COR-L47 (cell line): ENCODE measurements at places on chromosomes 2 and 18.

DNA sequence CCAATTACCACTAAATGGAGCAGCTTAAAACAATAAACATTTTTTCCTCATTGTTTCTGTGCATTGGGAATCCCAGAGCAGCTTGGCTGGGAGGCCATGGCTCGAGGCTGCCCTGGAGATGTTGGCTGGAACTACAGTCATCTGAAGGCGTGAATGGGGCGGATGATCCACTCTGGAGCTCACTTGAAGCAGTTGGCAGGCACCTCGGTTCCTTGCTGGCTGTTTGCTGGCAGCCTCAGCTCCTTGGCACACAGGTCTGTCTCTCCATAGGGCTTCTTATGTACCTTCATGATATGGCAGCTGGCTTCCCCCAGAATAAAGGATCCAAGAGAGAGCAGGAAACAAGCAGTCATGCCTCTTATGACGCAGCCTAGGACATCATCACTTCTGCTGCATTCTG is 227.0 kb upstream of the COPS8 start:
- DNase-seq: no peak

- no peak for DNase-seq
These were observed 184.2 kb downstream of the PIEZO2 start for GRCh38 chr18:10965119-10965518.

DNA sequence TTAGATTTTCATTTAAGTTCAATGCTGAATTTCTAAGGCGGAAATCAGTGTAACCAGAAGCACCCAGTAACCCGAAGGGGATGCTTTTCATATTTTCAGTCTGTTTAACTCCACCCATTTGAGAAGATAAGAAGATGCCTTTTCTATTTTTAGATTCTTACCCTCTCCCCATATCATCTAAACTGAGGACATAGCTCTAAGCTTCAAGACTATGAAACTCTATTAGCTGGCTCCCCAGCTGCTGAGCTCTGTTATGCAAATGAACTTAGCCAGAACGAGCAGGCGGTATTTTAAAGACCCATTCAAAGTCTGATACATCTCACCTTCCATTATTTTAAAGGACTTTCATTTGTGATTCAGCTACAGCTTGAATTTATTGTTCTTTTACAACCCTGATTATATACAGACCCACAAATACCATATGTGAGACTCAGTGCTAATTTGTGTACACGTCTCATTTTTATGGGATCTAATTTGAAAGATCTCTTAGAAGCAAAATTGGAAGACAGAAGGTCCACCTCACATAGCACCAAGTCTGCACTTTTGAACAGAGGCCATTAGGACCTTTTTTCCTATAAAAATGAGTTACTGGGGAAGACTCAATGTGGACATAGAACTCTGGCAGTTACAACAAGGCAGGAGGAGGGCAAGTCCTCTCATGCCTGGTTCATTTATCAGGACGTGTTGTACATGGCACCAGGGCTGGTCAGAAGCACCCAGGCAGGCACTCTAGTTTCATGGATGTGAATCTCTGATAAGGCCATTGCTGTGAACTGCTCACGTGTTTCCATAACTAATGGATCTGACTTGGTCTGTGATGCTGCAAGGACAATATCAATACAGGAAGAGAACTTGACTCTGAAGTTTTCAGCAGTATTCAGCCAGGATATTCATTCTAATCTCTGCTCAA is 16.3 kb downstream of the CDC42EP3 start:
- DNase-seq: no peak

DNA sequence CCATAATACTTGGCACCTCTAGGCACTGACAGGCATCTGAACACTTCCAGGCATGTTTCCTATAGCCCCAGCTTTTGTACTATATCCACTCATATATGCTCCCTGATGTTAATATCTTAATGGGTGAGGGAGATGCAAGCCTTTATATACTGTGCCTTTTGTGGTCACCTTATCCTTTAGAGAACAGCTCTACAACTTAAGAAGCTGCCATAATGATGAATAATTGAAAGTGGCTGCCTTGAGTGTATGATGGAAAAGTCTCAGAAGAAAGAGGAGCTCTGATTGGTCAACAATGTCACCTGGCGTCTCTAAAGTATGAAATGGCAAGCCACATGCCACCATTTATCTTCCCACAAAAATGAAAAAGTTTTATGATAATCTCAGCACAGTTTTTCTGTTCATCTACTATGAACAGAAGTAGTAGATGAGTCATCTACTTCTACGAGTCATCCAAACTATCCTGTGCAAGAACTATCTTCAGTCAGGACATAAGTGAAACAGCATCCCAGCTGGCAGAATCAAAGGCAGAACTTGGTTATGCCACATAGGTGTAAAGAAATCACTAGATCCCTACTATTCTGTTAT is 997.9 kb upstream of the CELF4 start:
- no peak for DNase-seq

- no peak for DNase-seq
These were observed 329.3 kb downstream of the TXNL1 start for GRCh38 chr18:56309104-56309503.

DNA sequence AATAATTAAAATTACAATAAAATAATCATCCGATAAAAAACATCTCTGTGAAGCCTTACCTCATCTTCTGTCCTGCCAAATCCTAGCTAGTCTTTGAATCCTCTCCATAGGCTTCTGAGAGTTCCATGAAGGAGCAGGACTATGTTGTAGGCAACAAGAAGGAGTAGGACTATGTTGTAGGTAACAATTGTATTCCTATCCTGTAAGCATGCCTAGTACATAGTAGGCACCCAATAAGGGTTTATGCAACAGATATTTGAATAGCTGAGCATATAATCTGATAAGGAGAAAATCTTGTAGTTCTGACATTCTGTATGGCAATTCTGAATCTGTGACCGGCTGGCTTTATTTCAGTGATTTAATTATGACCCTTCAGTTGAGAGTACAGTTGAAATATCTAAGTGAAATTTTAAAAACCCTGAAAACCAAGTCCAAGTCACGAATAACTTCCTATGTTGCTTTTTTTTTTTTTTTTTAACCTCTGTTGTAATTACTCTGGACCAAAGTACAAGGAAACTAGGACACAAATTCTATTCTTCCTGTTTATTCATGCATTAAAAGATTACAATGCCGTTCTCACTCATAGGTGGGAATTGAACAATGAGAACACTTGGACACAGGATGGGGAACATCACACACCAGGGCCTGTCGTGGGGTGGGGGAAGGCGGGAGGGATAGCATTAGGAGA is 27.8 kb downstream of the VWA3B start:
- peak; percentile 22 for DNase-seq

- DNase-seq: no peak
These were observed 102.2 kb upstream of the CELF4 start for GRCh38 chr18:37667836-37668235.

- DNase-seq: no peak
These were observed 137.3 kb downstream of the ZNF516 start for GRCh38 chr18:76357585-76358260.

DNA sequence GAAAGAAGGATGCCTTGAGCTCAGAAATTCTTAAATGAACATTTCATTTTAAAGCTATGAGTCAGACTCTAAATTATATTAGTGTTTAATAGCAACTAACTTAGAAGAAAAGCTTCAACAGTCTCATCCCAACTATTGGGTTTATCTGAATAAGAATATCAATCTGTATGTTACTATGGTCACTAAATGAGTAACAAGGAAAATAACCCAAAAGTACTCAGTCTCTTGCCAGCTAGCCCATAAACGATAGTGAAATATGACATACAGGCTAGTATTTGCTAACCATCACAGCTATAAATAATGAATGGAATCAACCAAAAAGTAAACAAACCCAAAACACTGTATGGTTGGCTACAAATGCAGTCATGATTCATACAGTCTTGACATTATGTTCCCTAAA is 174.9 kb downstream of the RAB3GAP1 start:
- DNase-seq: no peak

DNA sequence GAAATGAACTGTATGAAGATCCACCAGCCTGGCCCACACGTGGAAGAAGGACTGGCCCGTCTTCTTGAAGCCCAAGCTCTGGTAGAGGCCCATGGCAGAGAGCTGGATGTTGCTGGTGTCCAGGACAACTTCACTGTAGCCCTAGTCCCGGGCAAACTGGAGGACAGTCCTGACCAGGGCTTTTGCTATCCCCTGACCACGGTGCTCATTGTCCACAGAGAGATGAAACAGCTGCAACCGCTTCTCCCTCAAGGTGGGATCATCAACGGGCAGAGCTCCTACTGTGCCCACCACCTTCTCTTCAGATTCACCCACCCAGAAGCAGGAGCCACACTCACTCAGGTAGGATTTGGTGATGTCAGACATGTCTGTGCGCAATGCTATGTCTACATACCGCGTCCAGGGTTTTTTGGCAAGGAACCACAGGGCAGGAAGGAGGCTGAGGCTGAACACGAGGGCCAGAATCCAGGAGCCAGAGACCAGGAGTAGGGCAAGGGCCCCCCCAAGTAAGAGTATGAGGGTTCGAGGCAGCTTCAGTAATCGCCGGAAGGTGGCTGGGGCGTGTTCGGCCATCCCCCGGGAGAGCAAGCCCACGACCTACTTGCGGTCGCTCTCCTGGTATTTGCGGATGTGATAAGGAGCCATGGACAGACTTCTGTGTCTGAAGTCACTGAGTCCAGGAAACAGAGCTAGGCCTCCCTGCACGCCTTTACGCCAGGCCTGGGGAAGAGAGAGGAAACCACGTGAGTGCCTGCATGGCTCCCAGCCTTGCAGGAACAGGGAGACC is 36.3 kb downstream of the TPRKB start:
- DNase-seq: no peak

- no peak for DNase-seq
These were observed 31.0 kb upstream of the ZEB2 start for GRCh38 chr2:144550911-144551310.

DNA sequence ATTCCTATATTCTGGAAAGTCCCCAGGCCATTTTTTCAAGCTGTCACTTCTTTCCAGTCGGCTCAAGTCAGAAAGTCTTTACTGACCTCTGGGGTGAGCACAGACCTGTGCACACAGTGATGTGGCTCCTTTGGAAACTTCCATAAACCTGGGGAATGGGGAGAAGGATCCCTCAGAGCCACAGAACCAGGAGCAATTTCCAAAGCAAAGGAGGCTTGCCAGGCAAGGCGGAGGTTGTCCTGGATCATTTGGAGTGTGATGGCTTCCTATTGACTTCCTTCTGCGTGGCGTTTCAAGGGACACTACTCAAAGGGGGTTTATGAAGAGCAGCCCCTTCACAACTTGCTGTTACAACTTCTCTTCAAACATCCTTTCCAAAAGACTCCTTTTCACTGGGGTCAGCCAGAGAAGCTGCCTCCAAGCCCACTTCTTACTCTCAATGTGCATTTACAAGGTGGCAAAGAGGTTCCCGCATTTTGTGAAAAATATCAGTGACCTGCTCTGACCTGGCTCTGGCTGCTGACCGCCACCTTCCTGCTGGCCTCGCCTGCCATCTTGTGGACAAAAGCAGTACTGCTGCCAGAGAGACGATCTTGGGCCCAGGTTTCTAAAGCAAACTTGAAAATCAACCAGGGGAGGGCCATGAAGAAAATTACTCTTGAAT is 18.2 kb upstream of the TMEM247 start:
- no peak for DNase-seq

GRCh38 chr2:137566387-137566786 is 397.9 kb upstream of the HNMT start:
- DNase-seq: no peak

GRCh38 chr2:239752951-239753350 is 272.2 kb downstream of the NDUFA10 start:
- no peak for DNase-seq

- DNase-seq: no peak
These were observed 62.9 kb upstream of the SERPINE2 start for GRCh38 chr2:224101820-224102630.

GRCh38 chr18:6574631-6575030 is 154.9 kb upstream of the ARHGAP28 start:
- DNase-seq: no peak

DNA sequence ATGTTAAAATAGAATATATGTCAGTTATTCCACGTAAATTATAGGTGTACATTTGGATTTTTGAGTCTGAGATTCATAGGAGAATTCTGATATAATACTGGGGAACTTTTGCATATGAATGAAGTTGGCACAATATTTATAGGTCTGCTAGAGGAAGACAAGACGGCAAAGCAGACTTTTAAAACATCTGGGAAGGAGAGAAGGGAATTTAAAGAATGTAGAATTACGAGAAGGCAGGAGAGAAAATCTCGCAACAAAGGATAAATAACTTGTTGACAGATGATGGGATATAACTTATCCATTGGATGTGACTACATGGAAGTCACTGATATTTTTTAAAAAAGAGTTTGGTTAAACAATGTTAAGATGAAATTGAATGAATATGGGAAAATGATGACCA is 615.6 kb downstream of the ERBB4 start:
- DNase-seq: no peak
